ENCODE measurements at places on chromosomes 13 and 19. TPM values are rescaled to one million over a fixed set of nuclear protein-coding genes. Genes with fewer than 3 reads are reported as not detected.

GRCh38 chr19:33376941-33377557 lies 3.5 kb downstream of the CEBPG start:
- no peaks in the 10 kb centered on the region for H3K27me3 ChIP-seq
- H3K4me1 ChIP-seq, result peaks cover 60% of the 10 kb centered on the region
- H3K4me3 ChIP-seq, result no peak overlapping the region
- H3K36me3 ChIP-seq, result peaks cover 3% of the 10 kb centered on the region
- DNase-seq, result no peak

C19orf67 gene
- not detected for polyA plus RNA-seq

DNA sequence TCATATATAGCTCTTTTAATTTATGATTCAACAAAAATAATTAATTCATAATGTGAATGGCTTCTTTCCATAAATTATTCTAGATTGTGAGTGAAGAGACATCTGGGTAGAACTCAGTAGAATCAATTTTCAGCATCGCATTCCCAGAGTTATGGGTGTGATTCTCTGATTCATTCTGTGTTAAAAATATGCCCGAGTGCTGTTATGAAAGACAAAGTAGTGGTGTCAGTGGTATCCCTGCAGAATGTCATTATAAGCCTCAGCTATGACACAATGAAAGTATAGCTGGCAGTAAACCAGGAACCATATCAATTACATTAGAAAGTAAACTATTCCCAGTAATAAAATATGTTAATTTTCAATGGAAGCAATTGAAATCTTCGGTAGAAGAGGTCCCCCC lies 480.5 kb upstream of the SLITRK1 start:
- H3K27me3 ChIP-seq, result peaks cover 5% of the 10 kb centered on the region
- no peak overlapping the region for H3K4me3 ChIP-seq
- H3K27ac ChIP-seq, result no peak overlapping the region
- H3K4me1 ChIP-seq, result no peaks in the 10 kb centered on the region

DNA sequence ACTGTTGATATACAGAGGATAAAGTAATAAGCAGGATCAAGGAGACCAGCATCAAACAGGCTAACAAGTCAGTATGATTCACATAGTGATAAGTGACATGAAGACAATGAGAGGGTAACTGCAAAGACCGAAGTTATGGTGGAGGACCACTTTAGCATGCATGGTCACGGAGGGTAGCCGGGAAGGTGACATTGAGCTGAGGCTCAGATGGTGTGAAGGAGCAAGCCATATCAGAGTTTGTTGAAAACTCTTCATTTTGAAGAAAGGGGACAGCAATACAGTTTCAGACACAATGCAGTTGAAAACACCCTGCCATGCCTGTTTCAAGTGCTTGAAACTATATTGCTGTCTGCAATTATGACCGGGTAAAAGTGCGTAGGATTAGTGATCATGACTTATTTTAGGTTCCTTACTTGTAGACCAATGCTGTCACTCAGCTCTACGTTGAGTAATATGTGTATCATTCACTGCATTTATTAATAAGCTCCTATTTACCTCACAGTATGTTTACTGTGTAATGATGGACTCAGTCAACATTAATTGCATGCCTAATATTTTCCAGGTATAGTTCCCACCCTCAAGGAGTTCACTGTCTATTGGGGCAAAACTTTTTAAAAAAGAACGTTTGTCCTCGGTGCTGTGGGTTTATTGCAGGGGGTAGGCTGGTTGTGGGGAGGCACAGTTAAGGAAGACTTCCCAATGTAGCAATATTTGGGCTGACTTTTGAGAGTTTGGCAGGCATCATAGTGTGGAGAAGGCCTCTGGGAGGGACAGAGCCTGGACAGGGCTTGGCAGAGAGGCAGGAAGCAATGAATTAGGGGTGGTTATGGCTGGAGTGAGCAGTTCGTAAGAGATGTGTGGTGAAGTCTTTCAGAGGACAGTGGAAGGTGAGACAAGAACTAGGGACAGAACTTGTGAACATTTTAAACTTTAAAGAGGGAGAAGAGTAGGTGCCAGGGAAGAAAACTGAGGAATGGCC lies 3.2 kb downstream of the UBAC2 start:
- peaks cover 75% of the 10 kb centered on the region for H3K4me1 ChIP-seq
- no peaks in the 10 kb centered on the region for H3K36me3 ChIP-seq
- peak overlapping the region; percentile 90 for H3K27ac ChIP-seq
- peak overlapping the region; percentile 58 for H3K4me3 ChIP-seq
- peaks cover 27% of the 10 kb centered on the region for H3K27me3 ChIP-seq

DNA sequence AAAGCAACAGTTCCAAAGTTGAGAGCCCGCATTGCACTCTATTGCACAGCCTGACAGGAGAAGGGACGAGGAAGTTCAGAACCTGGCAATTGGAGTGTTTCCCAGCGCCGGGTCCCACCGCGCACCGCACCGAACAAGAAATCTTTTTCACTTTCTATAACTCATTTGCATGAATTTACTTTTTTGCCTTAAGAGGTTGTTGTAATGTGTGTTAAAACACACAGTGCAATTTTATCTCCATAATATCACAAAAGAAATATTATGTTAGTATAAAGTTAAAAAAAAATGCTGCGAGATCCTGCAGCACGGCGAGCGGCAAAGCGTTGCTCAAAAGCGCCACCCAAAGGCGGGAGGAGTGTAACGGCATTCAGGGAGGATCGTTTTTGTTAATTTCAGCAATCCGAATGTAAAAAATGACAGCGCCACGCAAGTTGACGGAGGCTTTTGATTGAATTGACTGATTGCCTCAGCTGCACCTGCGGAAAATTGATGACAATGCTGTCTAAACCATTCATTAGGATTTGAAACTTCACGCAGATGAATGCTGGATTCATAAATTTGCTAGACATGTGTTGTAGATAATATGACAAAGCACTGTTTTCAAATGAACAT lies 303.6 kb upstream of the ZNF507 start:
- peaks cover 10% of the 10 kb centered on the region for H3K27me3 ChIP-seq
- DNase-seq, result no peak
- no peak overlapping the region for H3K27ac ChIP-seq
- peaks cover 2% of the 10 kb centered on the region for H3K4me1 ChIP-seq
- H3K36me3 ChIP-seq, result no peaks in the 10 kb centered on the region
- no peak overlapping the region for H3K4me3 ChIP-seq

DNA sequence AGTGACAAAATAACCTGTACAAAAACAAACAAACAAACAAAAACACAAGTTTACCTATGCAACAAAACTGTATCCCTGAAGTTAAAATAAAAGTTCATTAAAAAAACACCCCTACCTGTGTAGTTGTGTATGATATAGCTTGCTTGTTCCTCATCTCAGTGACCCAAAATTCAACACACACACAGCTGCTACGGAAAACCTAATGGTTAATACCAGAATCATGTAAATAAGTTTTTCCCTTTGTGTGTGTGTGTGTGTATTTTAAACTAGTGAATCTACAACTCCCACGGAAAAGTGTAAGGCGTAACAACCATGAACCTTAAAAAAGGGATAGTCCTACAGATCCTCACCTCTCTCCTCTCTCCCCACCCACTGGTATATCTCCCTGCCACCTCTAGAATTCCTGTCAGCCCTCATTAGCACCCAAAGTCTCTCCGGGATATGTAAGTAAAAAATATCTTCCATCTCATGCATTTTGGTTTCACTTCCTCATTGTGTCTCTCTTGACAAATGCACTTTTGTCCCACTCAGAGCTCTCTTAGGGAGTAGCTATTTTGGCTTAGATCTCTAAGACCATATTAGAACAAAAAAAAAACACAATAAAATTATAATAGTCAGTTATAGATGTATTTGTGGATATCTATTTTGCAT lies 2236.5 kb downstream of the PCDH9 start:
- no peak overlapping the region for H3K4me3 ChIP-seq
- no peaks in the 10 kb centered on the region for H3K4me1 ChIP-seq
- no peaks in the 10 kb centered on the region for H3K27me3 ChIP-seq

All from immature natural killer cell (primary cell).